ENCODE measurements at places on chromosomes 1 and 21.

- H3K27ac ChIP-seq, result no peak overlapping the region
- no peaks in the 10 kb centered on the region for H3K36me3 ChIP-seq
- no peak for DNase-seq
- no peaks in the 10 kb centered on the region for H3K4me1 ChIP-seq
- no peaks in the 10 kb centered on the region for H3K27me3 ChIP-seq
Measured at GRCh38 chr1:147210987-147211386, 14.2 kb downstream of the FMO5 start.

- peak overlapping the region; percentile 89 for H3K4me3 ChIP-seq
- DNase-seq, result peak; percentile 33
- H3K27me3 ChIP-seq, result peaks cover 5% of the 10 kb centered on the region
Measured at GRCh38 chr1:202967684-202968281, 726 bp upstream of the CYB5R1 start.

GRCh38 chr1:229941831-229942230 lies 125.2 kb upstream of the GALNT2 start:
- H3K27me3 ChIP-seq, result no peaks in the 10 kb centered on the region
- H3K4me3 ChIP-seq, result no peak overlapping the region
- DNase-seq, result no peak
- H3K36me3 ChIP-seq, result no peaks in the 10 kb centered on the region
- no peaks in the 10 kb centered on the region for H3K4me1 ChIP-seq
- H3K27ac ChIP-seq, result no peak overlapping the region

GRCh38 chr1:231554969-231555368 lies 26.5 kb downstream of the TSNAX start:
- H3K4me1 ChIP-seq, result peaks cover 13% of the 10 kb centered on the region
- H3K27me3 ChIP-seq, result no peaks in the 10 kb centered on the region
- DNase-seq, result no peak
- H3K36me3 ChIP-seq, result no peaks in the 10 kb centered on the region
- no peak overlapping the region for H3K27ac ChIP-seq
- no peak overlapping the region for H3K4me3 ChIP-seq

GRCh38 chr1:117821774-117822482 lies 107.5 kb downstream of the GDAP2 start:
- peaks cover 42% of the 10 kb centered on the region for H3K4me1 ChIP-seq
- DNase-seq, result peak; percentile 88
- peak overlapping the region; percentile 14 for H3K27ac ChIP-seq
- H3K36me3 ChIP-seq, result no peaks in the 10 kb centered on the region

DNA sequence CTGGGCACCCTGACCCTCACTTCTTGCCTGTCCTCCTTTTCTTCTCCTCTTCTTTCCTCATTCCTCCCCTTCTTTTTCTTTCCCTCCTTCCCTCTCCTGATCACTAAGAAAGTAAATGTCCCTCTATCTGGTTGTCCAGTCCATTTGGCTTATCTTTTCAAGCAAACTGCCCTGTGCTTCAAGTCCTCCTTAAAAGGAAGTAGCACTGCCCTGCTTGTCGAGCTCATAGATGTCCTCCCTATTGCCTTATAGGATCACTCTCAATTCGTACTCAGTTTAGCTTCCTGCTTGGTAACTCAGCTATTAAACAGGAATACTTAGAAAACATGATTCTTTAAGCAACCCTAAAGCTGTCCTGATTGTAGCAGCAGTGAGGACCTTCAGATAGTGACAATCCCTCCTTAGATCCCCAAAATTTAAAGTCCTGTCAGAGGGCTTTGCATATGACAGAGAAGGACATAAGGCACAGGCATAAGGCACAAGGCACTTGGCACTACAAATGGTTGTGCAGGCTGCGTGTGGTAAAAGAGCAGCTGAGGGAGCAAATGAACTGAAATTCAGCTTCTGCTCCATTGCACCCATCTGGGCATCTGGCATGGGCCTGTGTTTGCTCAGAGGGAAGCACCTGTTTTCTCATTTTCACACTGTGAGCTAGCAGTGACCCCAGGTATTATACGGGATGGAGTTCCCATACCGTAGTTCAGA lies 26.1 kb upstream of the SLAMF6 start:
- H3K36me3 ChIP-seq, result no peaks in the 10 kb centered on the region
- DNase-seq, result no peak
- H3K27ac ChIP-seq, result no peak overlapping the region
- H3K27me3 ChIP-seq, result no peaks in the 10 kb centered on the region
- no peak overlapping the region for H3K4me3 ChIP-seq
- H3K4me1 ChIP-seq, result no peaks in the 10 kb centered on the region

DNA sequence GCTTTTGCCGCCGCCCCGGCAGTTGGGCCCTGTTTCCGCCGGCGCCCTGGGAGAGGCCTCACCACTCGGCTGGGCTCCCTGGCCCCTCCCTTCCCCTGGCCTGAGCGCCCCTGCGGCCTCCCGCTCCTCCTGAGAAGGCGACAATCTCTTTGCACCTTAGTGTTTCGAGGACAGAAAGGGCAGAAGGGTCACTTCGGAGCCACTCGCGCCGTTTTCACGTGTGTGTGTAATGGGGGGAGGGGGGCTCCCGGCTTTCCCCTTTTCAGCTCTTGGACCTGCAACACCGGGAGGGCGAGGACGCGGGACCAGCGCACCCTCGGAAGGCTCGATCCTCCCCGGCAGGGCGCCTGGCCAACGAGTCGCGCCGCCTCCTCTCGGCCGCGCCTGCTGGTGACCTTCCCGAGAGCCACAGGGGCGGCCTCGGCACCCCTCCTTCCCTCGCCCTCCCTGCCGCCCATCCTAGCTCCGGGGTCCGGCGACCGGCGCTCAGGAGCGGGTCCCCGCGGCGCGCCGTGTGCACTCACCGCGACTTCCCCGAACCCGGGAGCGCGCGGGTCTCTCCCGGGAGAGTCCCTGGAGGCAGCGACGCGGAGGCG lies 432 bp upstream of the SIM2 start:
- no peak overlapping the region for H3K27ac ChIP-seq
- H3K36me3 ChIP-seq, result no peaks in the 10 kb centered on the region
- peaks cover 94% of the 10 kb centered on the region for H3K27me3 ChIP-seq
- DNase-seq, result no peak
- no peak overlapping the region for H3K4me3 ChIP-seq
- H3K4me1 ChIP-seq, result no peaks in the 10 kb centered on the region

Measured in GM23248 (cell line).